Activated T-helper 1 cell treated with anti-CD3 and anti-CD28 coated beads, Interleukin-2, amount 50 U/mL, for 16 hours (primary cell): ENCODE measurements at places on chromosomes 5 and 9.

DNA sequence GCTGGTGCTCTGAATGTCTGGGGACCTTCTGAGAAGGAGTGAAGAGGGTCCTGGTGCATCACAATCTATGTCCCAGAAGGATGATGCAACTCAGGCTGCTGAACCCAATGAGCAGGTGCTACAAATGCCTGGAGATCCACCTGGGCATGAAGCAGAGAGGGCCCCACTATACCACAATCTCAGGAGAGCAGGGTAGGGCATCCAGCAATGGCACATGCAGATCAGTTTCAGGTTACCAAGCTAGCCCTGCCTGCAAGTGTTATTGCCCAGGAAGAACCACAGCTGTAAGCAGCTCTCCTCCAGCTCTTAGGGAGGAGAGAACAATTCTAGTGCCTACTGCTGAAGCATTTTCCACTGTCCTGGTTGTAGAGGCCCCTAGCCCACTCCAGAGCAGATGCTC, 389.2 kb upstream of the TNC start:
- DNase-seq, result no peak

DNA sequence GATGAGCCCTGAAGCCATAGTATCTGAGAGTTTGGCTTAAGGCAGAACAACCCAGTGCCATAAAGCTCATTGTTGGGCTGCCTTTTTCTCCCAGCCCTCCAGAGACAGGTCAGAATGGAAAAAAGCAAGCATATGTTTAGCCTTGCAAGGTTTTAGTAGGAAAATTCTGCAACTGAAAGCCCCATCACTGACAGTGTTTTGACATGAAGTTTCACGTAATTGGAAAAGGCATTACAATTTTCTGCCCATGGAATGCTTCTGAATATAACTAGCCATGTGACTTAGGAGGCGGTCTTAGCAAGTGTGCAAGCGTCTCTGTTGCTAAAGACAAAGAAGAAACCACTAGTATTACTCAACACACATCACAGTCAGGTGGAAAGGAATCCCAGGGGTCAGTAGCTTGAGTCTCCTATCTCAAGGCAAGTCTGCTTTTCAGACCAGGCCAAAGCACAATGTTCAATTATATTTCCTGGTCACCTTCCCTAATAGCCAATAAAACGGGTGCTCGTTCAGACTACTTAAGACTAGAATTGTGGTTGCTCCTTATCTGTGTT, 117.6 kb downstream of the CARTPT start:
- DNase-seq, result no peak

DNA sequence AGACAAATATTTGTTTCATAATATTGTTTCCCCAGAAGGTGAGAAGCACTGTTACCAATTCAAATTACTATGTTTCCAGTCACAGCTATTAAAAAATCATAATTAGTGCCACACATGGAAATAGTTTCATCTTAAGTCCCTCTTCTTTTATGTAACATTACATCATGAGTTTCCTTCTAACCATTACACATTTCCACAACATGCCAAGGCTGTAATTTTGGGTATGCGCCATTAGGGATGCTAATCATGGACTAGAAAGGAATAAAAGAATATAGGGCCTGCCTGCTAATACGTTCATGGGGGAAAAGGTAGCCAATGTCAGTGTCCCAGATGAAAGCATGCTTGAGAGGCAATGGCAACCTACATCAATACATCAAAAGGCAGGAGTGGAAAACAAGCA, 142.5 kb upstream of the LPAR1 start:
- DNase-seq, result no peak

DNA sequence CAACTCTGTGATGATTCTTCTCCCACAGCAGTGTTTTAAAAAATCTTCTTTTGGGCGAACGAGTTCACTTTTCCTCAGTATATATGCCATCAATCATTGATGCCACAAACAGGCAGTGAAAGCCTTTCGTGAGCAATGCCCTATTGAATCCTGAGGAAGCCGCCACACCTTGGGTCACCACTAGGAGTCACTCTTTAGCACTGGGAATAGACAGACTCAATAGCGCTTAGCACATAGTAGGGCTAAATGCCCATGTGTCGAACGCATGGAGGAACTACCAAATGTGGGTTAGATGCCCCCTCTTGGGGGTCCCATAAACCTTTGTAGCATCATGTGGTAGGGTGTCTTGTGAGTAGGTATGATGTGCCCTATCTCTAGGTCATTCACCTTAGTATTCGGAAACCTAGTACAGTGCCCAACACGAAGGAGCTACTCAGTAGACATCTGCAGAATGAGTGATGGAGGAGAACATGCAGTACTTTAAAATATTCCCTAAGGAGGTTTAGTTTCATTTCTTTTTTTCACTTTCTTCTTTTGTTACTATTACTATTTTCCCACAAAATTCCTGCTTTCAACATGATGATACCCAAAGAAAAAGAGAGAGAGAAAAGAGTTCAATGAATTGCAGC, 603.7 kb downstream of the BNC2 start:
- DNase-seq, result no peak

DNA sequence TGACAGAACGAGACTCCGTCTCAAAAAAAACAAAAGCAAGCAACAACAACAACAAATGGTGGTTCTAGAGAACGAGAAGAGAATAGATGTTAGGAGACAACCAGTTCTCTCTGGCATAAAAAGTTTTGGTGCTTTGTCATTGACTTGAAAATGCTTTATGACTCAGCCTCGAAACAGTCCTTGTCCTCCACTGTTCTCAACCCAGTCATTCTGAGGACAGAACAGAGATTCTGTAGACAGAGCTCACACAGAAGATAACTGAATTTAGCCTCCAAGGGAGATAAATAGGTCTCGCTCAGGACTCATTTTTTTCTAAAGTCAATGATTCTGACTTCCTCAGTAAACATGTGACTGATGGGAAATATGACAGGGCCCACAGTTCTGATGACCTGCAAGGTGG, 76.0 kb upstream of the FSTL4 start:
- DNase-seq, result no peak

DNA sequence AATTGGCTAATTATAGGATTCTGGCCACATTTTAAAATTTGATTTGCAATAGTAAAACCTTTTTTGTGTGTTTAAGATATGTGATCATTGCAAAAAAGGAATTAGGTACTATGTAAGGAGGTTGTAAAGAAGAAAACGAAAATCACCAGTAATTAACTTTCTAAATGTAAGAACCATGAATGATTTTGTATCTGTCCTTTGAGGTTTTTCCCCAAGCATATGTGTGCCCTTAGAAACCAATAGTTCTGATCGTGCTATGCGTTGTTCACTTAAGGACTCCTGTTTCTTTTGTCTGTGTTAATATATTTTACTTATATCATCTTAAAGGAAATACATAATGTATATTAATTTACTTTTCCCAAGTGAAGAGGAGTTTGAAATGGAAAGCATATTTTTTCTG, 410.2 kb downstream of the PSAT1 start:
- no peak for DNase-seq

GRCh38 chr9:31314241-31314640, 1070.2 kb upstream of the ACO1 start:
- DNase-seq, result no peak

DNA sequence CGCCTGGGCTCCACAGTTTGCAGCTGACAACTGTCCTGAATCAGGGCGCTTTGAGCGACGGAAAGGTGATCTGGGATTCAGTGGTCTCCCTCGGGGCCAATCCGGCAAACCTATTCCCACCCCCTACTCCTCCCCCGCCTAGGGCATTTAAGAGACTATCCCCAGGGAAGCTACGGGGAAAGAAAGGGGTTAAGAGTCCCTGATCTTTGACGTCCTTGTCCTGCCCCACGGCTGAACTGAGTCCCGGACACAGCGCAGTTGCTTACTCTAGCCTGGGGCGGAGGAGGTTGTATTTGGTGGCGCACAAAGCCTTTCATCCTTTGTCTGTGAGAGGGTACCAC, 3.4 kb downstream of the RORB start:
- DNase-seq, result no peak

DNA sequence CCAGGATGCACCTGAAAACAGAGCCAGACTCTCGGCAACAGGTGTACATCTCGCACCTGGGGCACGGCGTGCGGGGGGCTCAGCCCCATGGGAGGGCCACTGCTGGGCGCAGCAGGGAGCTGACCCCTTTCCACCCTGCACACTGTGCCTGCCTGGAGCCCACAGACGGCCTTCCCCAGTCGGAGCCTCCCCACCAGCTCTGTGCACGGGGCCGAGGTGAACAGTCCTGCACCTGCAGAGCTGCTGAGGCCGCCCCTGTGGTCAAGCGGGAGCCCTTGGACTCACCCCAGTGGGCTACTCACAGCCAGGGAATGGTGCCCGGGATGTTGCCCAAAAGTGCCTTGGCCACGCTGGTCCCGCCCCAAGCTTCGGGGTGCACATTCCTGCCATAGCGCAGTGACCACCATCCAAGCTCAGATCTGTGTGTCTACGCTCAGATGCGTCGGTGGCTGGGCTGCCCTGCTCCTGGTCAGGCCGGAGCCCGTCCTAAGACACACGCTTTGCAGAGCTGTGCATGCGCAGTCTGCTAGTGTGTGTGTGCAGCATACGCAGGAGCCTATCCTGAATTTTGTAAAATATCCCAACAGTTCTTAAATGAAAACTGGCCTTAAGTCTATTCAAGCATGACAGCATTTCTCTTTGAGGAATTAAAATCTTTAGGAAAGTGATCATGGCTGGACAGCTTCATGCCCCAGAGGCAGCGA, 8.4 kb upstream of the EXOC3 start:
- DNase-seq, result no peak

- DNase-seq, result no peak
Observed at GRCh38 chr9:130029223-130029973, 13.6 kb downstream of the FNBP1 start.

DNA sequence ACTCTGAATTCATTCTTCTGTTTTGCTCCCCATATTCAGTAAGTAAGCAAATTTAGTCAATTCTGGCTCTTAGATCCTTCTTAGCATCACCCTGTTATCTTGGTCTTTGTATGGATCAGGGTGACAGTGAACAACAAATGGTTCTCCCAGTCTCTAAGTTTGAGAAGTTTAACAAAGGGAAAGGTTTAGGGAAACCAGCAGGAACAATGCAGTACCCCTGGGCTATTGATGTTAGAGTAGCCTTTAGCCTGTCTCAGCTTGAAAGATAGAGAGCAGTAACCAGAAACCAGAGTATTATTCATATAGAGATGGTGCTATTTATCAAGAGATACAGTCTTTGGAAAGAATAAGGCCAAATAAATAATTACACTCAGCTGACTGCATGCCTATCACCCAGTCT, 241.8 kb downstream of the CDH12 start:
- DNase-seq, result no peak

- no peak for DNase-seq
Observed at GRCh38 chr5:38843665-38844064, 2.1 kb upstream of the OSMR start.

- no peak for DNase-seq
Observed at GRCh38 chr9:80948066-80948465, 741.3 kb downstream of the TLE1 start.

DNA sequence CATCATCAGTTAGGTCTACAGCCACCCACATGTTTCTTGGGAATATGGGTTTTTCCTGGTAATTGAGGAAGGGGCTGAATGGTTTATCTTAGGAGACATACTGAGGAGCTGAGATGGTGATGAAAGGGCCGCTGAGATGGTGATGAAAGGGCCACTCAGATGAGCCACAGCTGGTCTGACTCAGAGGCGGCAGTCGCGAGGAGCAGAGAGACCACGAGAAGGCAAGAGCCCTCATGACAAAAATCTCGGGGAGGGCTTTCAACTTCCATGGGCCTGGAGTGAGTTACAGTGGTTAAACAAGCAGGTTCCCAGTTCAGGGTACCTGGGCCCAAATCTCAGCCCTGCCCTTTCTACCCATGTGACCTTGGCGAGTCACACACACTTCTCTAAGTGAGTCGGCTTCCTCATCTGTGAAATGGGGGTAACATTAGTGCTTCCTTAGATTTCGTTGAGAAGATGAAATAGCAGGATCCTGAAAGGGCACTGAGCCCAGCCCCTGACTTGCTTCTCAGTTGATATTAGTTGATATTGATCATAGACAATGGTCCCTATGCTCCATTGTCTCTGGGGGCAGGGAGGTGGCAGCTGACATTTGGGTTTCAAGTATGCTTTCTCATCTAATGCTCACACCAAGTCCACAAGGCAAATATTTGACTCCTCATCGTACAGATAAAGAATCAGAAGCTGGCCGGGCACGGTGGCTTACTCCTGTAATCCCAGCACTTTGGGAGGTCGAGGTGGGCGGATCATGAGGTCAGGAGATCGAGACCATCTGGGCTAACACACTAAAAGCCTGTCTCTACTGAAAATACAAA, 169.5 kb downstream of the RGS3 start:
- no peak for DNase-seq

GRCh38 chr9:3329361-3329760, 196.4 kb downstream of the RFX3 start:
- no peak for DNase-seq

GRCh38 chr5:15027764-15028163, 156.2 kb upstream of the ANKH start:
- DNase-seq, result no peak

DNA sequence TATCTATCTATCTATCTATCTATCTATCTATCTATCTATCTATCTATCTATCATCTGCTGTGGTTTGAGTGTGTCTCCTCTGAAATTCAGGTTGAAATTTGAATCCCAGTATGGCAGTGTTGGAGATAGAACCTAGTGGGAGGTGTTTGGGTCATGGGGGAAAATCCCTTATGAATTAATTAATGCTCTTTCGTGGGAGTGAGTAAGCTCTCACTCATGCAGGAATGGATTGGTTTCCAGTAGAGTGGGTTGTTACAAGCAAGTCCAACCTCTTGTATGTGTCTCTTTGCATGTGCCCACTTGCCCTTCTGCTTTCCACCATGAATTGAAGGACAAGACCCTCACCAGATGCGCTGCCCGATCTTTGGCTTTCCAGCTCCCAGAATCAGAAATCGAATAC, 113.0 kb downstream of the ANXA1 start:
- no peak for DNase-seq

DNA sequence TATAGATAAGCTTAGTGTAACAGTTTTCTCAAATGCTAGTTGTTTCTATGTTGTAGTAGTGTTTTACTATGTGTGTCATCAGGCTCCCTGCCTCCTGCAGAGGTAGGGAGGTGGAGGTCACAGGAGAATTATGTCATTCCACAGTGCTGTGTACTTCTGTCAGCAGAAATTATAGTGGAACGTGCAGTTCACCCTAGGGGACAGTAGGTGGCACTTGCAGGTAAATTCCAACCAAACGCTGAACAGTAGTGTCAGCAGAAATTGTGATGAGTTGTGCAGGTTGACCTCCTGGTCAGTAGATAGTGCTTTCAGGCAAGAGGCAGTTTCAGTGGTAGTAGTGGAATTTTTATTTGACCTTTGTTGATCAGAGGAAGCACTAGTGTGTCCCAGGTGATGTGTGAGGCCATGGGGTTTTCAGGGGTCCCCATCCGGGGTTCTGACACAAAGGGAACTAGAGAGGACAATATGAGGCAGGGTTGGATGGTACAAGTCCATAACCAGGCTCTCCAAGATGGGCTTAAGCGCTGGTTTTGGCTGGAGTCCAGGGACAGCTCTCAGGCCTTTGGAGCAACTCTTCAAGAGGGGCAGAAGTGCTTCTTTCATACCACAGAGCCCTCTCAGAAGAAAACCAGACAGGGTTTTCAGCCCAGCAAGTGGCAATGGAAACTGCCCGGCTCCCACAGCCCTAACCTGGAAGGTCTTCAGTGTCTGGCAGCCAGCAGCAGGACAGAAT, 402.9 kb downstream of the CYLC2 start:
- no peak for DNase-seq
